Renal pelvis (tissue), 12 donors: ENCODE measurements at places on chromosomes 2 and 18.

DNA sequence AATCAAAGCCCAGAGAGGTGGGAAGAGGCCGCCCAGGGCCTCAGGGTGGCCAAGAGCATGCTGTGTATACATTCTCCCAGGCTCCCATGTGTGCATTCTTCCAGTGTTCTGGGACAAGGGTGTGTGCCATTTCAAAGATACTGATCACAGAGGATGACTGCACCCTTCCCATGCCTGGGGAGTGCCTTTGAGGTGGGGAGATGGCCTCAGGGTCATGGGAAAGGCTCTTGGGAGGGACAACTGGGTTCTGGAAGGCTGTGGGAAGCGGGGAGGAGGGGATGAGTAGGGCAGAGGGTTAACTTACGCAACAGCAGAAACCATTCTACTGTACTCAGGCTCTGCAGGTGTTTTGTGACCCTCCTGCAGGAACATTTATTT, 40.9 kb downstream of the KLHL29 start:
- no peak for DNase-seq

DNA sequence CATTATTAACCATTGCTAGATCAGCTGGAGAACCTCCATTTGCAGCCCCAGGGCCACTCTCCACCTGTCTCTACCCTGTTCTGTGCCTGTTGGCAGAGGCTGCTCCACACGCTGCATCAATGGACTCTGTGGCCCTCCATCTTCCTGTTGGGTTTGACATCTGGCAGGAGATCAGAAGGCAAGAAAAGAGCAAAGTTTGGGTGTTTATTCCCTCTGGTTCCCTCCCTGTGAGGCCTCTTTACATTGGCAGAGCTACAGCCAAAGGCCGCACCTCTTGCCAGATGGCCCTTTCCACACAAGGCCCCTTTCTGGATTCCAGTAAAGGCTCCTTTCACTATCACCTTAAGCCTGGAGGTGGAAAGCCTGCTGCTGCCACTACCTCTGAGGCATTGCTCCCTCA, 110.9 kb upstream of the RND3 start:
- no peak for DNase-seq

DNA sequence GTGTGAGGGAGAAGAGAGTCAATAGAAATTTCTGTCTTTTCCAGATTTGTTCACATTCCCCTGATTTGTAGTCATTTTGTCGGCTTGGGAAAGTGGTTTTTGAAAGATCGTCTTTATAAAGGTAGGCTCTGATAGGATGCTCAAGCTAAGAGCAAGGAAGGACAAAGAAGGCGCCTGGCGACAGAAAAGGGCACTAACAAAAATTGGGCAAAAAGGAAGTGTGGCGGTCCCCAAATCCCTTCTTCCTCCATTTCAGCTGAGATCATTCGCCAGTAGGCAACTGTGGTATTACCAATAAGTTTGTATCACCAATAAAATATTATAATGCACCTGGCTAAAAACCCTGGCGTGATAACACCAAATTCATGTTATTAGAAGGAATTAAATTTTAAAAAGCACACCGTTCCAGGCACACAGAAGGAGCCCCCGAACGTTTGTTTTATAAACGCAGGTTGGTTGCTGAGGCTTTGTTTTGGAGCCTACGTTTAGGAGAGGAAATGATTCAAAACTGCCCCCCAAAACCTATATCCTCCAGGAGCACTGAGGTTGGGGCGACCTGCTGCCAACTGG, 756 bp upstream of the PTPN4 start:
- DNase-seq, result no peak

GRCh38 chr2:189222468-189223105, 43.0 kb upstream of the COL5A2 start:
- DNase-seq, result no peak

- no peak for DNase-seq
Measured at GRCh38 chr2:11177871-11178690, 22.8 kb downstream of the SLC66A3 start.

DNA sequence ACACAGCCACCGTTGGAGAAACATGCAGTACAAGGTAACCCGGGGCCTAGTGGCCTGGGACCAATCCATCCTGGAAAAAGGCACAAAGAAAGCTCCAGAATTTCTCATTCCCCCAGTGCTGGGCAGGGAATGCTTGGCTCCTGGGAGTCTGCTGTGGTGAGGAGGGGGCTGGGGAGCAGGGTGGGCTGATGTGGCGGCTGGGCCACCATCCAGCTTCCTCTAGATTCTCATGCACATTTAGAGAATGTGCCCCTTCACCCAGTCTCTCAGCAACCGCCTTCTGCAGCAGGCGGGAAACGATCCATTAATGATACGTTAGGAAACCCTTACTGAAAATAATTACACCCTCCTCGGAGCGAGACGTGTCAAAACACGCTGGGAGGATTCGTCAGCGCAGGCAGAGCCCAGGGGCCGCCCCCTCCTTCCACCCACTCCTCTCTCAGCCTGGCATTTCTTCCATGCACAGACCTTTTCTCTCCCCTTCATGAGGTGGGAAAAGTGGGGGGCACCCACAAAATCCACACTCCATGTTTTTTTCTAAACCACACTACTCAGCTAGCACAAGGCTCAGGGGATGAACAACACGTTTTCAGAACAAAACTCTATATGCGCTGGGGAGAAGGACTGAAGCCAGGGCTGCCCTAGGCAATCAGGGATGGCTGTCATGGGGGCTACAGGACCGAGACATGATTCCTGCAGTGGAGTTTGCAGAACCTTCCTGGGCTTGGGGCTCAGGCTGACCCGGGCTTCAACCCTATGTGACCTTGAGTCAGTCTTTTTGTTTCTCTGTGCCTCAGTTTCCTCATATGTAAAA, 56.1 kb upstream of the SMAD7 start:
- no peak for DNase-seq

DNA sequence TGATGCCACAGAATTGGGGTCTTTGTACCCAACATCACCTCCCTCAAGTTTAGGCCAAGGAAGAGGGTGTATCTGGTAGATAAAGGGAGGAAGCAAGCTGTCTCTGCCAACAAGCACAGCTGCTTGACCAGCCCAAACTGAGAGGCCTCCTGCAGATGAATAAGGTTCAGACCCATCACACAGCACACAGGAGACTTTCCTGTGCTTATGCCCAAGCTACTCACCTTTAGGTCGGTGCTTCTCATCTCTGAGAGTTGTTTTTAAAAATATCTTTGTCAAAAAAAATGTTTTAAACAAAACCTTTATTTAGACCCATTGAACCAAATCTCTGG, 24.7 kb upstream of the SP3 start:
- DNase-seq, result no peak

- DNase-seq, result no peak
Measured at GRCh38 chr2:157413326-157414035, 30.4 kb downstream of the CYTIP start.

DNA sequence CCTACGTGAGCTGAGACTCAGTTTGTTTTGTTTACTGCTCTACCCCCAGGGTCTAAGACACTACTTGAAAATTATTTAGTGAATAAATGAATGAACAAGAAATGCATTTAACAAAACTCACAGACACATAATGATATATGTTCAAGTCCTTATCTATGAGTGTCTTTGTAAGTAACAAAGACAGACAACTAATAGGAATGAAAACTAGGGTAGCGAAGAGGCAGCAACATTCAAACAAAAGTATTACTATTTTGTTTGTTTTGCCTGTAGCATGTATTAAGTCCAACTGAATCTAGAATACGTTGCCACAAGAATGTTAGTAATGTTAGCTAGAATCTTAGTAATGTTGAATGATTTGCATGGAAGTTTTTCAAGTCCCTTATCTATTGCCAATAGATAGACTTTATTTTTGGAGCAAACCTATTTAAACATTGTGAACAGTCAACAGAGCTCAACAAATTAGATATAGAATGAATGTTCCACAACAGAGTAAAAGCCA, 144.8 kb upstream of the VWC2L start:
- DNase-seq, result no peak

DNA sequence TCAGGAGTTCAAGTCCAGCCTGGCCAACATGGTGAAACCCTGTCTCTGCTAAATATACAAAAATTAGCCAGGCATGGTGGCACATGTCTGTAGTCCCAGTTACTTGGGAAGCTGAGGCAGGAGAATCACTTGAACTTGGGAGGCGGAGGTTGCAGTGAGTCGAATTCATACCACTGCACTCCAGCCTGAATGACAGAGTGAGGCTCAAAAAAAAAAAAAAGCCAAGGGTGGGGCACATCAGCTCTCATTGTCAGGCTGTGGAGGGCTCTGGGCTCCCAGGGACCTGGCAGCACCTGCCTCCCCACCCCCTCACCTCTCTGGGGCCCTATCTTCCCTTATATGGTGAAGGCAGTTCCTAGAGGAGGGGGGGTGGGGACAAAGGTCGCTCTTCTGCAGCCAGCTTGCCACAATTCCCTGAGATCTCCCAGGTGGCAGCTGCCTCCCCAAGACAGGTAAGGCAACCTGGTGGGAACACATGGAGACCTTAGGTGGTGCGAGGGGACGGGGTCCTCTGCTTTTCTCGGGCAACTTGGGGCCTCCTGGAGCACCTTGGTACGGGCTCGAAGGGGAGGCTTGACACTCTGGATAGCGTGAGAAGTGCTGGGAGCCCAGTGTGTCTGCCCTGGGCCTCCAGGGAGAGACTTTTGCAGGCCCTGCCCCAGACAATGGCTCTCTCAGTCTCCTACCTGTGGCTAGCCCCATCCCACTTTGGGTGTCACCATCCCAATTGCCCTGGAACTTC, at the start of gene VIL1:
TSS of gene VIL1 (plus strand) at position 407 of the 742 bp plus-strand sequence. CDS start 4,656 bp downstream, outside the sequence.
- DNase-seq, result no peak

DNA sequence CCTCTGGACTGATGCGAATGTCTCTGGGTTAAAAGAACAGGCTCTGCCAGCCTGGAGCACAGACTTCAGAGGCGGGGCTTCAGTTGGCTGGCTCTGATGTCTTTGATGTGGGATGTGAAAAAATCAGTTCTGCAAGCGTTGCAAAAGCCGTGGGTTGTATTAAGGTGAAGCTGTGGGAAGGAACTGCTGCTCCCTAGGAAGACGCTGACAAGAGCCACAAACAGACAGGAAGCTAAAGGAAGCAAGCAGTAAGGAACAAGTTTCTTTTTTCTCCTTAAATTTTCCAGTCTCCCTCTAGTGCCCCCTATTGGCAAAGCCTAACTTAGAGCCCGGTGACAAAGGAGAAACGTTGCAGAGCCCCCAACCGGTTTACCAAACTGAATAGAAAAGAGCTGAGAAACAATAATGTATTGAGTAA, 239.0 kb downstream of the CCDC178 start:
- peak; percentile 73 for DNase-seq

GRCh38 chr2:188382107-188382506, 90.4 kb downstream of the GULP1 start:
- DNase-seq, result no peak

GRCh38 chr18:61892683-61893308, at the start of gene RNF152:
TSS of gene RNF152 (minus strand) at chr18:61893007. CDS start at chr18:61816463, 76,544 bp downstream.
- DNase-seq, result peak; percentile 72

DNA sequence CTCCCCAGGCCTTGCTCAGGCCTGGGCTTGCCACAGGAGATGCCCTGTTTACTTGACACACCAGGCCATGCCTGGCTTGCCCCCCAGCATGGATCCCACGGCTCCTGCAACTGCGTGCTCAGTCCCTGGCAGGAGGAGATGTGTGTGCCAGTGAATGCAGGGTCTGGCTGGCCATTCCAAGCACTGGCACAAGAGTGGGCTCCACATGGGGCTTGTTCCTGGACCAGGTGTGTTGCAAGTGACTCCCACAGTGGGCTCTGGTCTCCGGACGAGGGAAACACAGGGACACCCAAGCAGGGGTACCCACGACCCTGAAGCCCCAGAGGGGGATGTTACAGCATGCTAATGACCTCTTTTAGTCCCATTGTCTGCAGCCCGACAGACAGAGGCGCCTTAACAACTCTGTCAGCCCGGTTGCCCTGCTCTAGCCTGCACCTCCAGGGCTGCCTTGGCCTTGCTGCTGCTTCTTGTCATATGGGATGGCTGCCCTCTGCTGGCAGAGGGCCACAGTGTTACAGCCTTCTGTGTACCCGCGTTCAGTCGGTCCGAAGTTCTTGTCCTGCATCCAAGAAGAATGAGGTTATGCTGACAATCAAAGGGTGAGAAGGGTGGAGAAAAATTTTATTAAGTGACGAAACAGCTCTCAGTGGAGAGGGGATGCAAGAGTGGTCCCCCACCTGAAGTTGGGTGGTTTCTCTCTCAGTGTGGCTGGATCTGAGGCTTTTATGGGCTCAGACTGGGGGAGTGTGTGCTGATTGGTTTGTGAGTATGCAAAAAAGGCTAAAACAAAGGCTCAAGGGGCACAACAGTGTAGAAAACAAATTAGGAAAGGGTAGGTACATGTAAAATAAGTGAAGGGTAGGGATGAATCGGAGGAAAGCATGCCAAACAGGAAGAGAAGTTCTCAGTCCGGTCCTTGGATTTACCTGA, 180.4 kb downstream of the MBD5 start:
- peak; percentile 1 for DNase-seq

DNA sequence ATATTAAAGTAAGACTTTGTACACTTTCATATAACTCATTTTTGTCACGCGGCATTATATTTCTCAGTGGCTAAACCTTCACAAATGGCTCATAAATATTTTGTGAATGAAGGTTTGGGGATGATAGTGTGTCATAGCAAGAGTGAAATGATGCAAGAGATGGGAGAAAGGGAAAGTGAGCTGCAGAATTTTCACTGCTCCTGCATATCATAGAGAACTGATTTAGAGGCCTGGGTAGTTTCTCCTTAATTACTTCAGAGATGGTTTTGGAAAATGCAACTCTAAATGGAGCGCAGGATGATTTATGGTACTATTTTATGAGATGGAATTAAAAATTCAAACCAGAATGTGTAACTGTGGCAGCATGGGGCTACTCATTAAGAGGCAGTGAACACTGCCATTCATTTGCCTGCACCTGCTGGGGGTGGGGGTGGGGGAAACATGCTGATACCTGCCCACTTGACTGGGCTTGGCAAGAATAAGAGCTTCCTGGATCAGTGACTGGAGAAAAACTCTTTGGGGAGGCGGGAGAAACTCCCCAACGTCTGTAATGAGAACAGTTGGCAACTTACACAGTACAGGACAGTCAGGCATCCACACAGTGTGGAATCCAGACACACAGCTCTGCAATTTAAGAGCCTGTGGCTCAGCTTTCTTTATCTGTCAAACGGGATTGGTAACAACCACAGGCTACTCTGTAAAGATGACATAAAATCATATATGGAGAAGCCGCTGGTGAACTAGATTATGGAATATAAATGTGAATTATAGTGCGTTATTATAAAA, 941.9 kb downstream of the SLC4A3 start:
- DNase-seq, result no peak

- peak; percentile 75 for DNase-seq
Measured at GRCh38 chr2:105744091-105744908, 412 bp upstream of the NCK2 start.

DNA sequence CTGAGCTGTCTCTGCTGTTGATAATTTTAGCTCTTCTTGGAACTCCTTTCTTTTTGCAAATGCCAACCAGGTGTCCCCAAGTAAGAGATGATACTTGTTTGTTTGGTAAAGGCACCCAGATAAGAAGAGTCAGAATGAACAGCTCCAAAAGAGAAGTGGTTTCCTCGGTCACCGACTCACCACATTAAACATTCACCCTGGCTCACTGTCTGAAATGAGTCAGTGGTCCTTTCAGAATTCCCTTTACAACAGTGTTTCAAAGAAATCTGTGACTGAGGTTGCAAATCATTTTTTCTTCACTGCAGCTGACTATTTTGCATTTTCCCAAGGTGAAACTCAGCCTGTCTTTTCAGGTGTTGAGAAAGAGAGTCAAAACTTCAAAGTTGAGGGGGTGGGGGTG, 16.2 kb upstream of the CXCR4 start:
- no peak for DNase-seq

GRCh38 chr18:49178736-49179135, 228.0 kb upstream of the SMAD7 start:
- no peak for DNase-seq
